Dorsolateral prefrontal cortex (tissue), 122 donors: ENCODE measurements at places on chromosomes 13 and 19.

GRCh38 chr19:57820599-57820998 is 5.9 kb upstream of the ZNF552 start:
- no peak for DNase-seq

DNA sequence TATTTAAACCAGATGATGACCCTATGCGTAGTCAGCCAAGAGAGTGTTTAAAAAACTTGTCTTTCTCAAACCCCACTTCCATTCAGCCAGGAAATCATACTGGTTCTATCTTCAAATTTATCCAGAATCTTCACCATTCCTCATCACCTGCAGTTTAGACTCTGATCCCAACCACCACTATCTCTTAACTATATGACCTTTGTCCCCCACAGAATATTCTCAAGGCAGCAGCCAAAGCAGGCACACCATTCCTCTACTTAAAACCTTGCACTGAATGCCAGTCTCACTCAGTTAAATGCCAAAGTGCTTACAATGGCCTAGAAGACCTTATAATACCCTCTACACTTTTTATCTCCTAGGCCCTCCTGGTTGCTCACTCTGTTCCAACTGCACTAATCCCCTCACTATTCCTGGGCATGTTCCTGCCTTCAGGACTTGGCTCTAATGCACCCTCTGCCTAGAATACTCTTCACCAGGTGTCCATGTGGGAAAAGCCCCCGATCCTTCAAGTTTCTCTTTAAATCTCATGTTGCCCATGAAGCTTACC is 10.1 kb downstream of the SUCLA2 start:
- DNase-seq = no peak

DNA sequence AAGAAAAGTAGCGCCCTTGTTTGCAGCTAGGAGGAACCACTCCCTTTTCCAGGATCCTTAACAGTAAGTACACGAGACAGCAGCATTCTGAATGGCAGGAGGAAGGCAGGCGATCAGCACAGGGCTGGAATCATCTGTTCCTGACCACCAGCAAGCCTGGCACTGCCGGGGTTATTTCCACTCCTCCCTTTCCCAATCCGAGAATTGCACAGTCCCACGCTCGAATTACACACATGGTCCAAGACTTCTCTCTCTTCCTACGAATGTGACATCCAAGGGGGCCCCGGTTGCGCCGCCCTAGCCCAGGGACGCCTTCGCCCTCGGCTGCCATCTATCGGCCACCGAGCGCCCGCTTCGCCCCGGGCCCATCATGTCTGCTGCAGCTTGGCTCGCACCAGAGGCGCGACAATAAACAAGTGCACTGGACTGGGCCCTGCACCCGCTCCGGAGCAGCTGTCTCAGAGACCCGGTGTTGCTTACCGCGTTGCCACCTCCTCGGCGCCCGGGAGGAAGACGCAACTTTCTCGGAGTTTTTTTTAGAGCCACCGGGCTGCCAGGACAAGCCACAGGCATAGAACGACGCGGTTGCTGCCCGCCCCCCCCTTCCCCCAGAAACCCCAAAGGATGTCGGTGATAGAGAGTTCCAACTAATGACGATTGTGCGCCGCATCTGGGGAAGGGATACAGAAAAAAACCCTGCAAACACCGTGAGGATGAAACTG is at the start of gene SLITRK5:
TSS of gene SLITRK5 (plus strand) at position 341 of the 722 bp plus-strand sequence. CDS start 4,018 bp downstream, outside the sequence.
- peak; percentile 93 for DNase-seq

DNA sequence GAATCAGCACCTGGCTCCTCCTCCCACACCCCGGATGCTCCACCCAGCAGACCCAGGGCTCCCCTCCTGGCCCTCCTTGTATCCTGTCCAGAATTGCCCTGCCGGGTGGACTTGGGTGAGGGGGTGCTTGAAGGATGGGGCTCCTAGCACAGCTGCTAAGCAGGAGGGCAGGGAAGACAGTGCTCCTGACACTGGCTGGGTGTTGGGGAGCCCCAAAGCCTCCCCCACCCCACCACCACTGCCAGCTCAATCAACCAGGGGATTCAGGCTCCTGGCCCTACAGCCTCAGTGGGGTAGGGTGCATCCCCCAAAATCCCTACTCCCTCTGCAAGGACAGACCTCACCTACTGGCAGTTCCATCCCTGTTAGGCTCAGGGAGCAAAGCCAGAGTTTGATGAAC is 2.6 kb upstream of the CYP4F11 start:
- DNase-seq = no peak

- DNase-seq = no peak
These were observed 82.8 kb upstream of the KLHL1 start for GRCh38 chr13:70191034-70191433.

GRCh38 chr13:28147495-28147894 is 9.2 kb downstream of the PAN3 start:
- no peak for DNase-seq

DNA sequence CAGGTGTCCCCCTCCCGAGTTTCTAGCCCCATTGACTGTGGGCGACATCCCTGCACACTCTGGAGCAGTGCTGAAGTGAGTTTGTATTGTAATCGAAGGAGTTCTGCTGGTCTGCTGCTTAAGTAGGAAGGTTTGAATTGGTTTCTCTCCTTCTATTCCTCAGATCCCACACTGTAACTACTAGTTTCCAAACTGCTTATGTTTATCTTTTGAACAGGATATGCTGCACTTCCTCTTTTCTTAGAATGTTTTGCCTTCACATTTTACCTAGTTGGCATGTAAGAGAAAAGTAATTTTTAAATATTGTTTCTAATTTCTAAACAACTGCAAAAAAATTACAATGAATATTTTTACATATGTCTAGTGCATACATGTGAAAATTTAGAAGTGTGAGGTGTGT is 511.8 kb downstream of the KLF12 start:
- DNase-seq = no peak

DNA sequence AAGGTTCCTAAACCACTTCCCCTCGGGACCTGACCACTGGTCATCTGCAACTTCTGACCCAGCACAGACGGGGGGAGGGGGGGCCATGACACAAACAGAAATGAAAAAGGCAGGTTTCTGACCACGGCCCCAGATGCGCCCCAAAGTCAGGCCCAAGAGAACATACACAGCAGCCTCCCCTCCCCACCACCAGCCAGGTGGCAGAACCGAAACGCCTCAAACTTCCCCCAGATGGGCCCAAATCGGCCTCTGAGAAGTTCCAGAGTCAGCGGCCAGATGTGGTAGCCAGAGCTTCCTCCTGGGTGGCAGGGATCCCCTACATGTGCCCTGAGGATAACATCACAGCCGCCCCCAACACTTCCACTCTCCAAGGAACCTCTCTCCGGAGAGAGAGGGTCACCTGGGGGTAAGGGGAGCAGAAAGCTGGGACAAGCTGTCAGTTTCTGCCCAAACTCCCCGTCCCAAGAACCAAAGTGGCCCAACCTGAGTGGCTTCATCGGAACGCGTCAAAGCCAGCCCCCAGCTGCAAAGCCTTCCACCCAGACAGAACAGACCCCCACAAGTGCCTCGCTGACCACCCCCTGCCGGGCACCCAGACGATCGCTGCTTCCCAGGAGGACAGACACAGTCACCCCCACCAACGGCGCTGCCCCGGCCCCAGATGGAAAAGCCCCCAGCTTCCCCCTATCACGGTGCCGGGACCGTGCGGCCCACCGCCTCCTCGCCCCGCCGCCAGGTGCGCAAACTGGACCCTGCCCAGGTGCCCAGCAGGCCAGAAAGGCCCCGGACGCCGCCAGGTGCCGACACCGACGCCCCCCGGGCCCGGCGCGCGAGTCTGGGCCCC is 800 bp downstream of the ELL start:
- no peak for DNase-seq

GRCh38 chr13:33717775-33718174 is 100.2 kb upstream of the RFC3 start:
- DNase-seq = no peak

DNA sequence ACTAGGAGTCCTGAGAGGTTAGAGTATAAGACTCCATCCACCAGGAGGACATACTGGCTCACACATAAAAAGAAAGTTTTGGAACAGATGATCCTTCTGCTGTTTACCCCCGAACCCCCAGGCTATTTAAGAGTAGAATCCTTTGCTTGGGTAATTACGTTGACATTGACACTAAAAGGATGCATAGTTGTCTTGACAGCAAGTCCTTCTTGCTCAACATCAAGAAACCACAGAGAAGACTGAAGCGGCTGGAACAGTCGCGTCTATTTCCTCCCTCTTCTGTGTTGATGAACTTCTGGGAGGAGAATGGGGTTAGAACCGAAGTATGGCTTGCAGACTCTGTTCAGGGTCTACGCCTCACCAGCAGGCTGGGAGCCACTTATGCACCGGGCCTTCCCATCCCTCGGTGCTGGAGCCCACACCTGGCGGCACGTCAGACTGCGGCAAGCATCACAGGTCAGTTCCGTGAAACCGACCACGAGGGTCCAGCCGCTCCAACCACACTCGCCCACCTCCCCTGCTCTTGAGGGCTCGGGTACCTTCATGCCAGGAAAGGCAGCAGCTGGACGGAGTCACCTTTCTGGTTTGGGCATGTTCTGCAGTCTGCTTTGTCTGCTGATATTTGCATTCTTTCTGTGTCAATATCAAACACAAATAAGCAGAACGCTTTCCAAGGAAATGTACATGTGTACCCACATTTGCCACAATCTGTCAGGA is 42.4 kb upstream of the RANBP3 start:
- no peak for DNase-seq

- no peak for DNase-seq
These were observed 895.0 kb upstream of the SLITRK1 start for GRCh38 chr13:84777316-84777715.
